ENCODE measurements at places on chromosomes 16 and 17.

DNA sequence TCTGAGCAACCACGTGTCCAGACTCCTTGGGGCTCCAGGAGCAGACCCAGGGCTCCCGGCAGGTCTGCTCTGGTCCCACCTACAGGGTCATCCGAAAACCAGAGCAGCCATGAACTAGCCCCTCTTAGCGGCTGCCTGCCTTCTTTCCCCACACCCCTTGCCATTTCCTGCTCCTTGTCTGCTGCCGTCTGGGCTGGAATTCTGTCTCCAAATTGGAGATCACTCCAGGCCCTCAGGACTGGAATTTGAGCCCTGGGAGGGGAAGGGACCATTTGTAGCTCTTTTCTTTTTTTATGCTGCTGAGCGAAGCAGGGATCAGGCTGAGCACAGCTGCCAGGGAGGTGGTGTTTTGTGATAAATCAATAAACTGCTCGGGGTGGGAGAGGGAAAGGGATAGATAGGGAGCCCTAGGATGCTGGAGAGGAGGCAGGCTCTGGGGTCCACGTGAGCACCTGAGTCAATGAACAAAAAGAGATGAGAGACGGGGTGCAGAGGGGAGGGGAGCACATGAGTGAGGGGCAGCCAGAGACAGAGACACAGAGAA lies 257.5 kb downstream of the ENGASE start:
- no peak for DNase-seq

DNA sequence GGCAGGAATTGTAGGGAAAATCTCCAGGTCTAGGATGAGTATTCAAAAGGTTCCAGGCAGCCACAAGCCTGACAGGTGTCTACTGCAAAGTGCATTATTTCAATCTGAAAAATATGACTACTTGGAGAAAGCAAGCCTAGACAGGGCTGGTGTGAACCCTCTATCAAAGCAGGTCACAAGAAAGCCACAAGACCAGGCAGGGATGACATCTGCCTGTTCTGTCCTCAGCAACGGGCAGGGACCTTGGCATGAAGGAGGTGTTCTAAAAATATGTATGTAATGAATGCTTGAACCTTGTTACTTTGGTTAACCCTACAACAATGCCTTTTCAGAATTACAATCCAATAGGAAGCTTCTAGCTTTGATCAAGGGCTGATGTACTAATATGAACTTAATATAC lies 1.2 kb upstream of the COX6A2 start:
- no peak for DNase-seq

DNA sequence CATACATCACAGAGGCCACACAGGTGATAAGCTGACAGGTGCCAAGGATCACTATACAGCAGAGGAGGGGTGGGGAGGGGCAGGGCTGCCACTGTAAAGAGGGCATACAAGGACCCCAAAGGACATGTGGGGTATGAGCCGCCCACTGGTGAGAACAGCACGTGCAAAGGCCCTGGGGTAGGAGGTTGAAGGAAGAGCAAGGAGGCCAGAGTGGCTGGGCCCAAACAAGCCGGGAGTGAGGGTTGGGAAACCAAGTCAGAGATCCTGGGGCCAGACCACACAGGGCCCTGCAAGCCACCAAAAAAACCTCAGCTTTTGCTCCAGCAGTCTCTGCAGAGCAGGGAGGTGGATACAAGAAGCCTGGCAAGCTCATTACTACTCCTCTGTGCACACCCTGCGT lies 6.5 kb downstream of the NATD1 start:
- no peak for DNase-seq

- no peak for DNase-seq
These were observed 6.4 kb downstream of the G6PC3 start for GRCh38 chr17:44076716-44077594.

DNA sequence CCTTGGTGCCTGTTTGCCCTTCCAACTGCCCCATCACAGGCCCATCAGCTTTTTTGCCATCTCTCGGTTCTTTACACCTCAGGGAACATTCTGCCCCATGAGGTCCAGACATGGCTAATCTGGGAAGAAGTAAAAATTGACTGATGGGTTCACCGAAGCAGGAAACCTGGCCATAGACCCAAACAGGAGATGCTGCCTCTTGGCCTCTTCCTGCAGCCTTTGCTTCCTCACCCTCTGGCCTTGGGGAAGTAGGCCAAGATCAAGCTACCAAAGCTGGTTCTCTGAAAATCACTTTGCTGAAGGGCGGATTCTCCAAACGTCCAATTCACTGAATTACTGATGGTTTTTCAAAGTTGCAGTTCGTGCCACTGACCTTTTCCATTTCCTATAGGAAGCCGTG lies 56.1 kb downstream of the ARSG start:
- no peak for DNase-seq

- peak; percentile 63 for DNase-seq
These were observed 20.9 kb upstream of the MPRIP start for GRCh38 chr17:17021194-17021863.

- DNase-seq: no peak
These were observed 21.1 kb upstream of the RPH3AL start for GRCh38 chr17:373613-374230.

Measured in nucleus accumbens (tissue), 56 donors.